Mucosa of descending colon (tissue), 3 donors: ENCODE measurements at places on chromosomes 6 and 20. TPM values are rescaled to one million over a fixed set of nuclear protein-coding genes. Genes with fewer than 3 reads are reported as not detected.

DNA sequence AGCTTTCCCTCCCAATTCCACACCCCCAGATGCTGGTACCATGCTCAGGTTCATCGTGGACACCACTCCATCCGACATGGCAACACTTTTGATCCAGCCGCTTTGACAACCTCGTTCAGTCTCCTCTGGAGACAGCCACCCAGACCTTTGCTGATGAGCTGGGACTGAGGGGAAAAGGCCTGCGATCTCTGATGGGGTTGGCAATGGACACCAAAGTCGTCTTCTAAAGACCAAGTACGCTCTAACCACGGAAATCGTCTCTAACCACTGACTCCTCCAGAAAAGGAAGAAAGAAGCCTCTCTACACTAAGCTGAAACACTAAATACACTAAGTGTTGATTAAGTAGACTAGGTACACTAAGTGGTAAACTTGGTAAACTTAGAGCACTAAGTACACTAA is 26.1 kb upstream of the HLA-E start:
- DNase-seq, result no peak

DNA sequence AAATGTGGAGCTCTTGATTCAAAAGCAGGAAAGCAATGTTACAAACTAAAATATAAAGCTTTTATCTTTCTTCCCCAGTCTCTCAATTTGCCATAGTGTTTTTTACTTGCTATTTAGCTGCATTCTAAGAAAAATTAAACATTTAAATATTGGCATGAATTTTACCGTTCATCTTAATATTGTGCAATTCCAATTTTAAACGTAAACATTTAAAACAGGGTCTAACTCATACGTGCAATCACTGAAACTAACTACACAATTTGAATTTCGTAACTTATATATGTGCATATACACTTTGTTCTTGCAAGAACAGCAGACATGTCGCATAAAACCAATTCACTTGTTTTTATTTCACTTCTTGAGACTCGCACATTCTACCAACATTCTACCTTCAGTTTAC is 280.8 kb upstream of the QKI start:
- DNase-seq, result no peak

- peak; percentile 93 for DNase-seq
Measured at GRCh38 chr6:29752451-29753308, 29.4 kb downstream of the HLA-F start.

- DNase-seq, result no peak
Measured at GRCh38 chr6:160462116-160462515, 113.9 kb downstream of the SLC22A3 start.

DNA sequence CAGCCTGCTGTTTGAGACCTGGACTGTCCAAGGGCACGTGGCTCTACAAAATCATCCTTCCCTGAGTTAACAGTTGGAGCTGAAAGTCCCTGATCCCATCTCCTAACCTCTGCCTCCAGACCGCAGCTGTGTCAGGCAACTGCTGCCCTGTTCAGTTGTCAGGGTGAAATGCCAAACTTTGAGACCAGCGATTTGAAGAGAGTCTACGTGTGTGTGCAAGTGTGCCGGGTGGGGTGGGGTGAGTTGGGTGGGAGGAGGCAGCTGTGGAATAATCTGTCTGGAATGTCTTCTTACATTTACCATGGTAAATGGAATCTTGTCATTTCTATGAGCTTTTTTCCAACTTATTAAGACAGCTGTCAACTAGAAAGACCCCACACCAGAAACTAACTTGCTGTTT is 81.0 kb upstream of the FAM8A1 start:
- DNase-seq, result no peak

GRCh38 chr20:50186987-50187402 is 3.6 kb upstream of the CEBPB start:
- peak; percentile 20 for DNase-seq

GRCh38 chr6:71727632-71728294 is 158.6 kb upstream of the RIMS1 start:
- DNase-seq, result no peak

DNA sequence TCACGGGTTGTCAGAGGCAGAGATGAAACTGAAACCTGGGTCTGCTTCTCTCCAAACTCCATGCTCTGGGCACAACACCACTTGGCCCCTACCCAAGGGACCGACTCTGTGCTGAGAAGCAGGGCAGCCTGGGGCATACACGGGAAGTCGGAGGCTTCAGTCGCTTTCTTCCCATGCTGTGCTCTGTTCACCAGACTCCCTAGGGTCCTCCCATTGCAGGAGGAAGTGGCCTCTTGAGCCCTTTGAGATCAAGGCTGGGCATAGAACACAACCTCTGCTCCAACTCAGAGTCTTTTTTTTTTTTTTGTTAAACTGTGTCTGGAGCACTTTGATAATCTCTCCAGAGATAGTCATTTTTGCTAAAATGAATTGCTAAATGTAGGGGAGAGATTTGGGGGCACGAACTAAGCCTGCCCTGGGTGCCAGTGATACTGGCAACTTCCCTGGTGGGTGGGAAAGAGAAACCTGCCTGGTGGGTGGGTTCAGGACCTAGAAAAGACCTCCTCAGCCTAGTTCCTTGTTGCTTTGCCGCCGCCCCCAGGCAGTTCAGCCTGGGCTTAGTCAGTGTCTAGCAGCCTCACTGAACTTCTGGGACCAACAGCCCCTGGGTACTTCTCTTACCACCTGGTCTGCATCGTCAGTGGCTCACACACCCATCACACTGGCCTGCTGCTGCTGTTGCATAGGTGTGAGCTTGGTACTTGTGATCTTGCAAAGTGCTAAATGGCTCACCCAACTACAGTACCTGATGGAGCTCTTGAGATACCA is 62.0 kb downstream of the PPP1R14C start:
- no peak for DNase-seq

TXLNB gene
- 0.89 TPM for total RNA-seq

IDH3B gene
- total RNA-seq, result 112 TPM

PNPLA1 gene
- 0.27 TPM for total RNA-seq

SNPH gene
- total RNA-seq, result 1.1 TPM
